ENCODE measurements at places on chromosomes 3 and 15.

- DNase-seq = no peak
Observed at GRCh38 chr3:30204126-30204525, 402.3 kb upstream of the TGFBR2 start.

DNA sequence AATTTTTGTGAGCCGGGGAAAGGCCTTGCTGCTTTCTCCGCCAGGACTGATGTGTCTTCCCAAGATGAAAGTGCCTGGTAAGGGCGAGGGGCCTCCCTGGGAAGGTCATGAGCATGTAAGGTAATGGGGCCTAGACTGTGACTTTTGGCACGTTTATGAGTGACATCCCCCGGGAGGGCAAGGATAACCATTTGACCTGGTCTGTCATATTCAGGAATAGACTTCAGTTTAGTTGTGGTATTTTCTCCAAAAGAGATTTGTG is 631 bp upstream of the CNBP start:
- no peak for DNase-seq

DNA sequence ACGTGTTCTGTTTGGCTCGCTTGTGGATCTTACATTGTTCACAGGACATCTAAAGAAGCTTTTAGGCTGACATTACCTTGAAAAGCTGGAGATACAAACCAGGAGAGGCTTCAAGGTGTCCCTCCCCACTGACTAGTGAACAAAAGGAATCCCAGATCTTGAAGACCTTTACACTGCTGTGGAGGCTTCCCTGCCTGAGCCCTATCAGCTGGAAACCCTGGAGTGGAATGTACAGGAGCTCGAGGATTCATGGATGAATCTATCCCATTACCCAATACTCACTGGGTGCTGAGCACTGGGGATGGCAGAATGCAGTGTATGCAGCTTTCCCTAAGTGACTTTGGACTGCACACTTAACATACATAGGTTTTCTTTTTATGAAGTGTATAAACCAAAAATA is 82.3 kb upstream of the MFGE8 start:
- DNase-seq = no peak

GRCh38 chr15:68303560-68304436 is 26.3 kb downstream of the FEM1B start:
- no peak for DNase-seq

- no peak for DNase-seq
Observed at GRCh38 chr15:42239528-42240182, 31.6 kb upstream of the VPS39 start.

DNA sequence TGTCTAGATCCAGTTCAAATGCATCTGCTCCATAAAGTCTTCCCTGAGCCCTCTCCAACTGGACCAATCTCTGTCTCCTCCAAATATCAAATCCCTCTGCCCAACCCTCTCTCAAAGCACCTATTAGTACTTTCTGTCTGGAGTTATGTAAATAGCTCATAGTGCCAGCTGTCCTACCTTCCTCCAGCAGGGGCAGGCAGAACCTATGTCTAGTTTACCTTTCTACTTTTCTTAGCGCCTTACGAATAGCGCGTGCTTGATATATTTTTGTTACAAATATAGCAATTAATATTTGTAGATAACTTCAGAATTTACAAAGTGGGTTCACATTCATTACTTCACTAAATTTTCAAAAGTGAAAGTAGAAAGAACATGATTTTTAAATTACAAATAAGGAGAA is 14.0 kb upstream of the CCDC80 start:
- DNase-seq = no peak

DNA sequence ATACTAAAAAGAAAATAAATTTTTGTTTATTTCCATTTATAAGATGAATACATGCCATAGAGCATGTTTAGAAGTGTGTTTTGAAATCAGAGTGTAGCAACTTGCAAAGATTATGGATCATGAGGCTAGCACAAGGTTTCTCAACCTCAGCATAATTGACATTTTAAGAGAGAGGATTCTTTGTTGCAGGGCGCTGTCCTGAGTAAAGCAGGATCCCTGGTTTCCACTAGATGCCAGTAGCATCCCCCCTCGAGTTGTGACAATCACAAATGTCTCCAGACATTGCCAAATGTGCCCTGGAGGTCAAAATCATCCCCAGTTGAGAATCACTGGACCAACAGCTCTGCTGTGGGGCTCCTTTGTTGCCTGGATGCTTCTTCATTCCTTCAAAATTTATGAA is 128.5 kb upstream of the RBMS3 start:
- no peak for DNase-seq
